ENCODE measurements at places on chromosomes 6 and 20.
A peak's percentile ranks its signal among the peaks of the same experiment; 100 is the strongest.

- DNase-seq: no peak
Observed at GRCh38 chr20:43472671-43473380, 15.1 kb downstream of the SRSF6 start.

DNA sequence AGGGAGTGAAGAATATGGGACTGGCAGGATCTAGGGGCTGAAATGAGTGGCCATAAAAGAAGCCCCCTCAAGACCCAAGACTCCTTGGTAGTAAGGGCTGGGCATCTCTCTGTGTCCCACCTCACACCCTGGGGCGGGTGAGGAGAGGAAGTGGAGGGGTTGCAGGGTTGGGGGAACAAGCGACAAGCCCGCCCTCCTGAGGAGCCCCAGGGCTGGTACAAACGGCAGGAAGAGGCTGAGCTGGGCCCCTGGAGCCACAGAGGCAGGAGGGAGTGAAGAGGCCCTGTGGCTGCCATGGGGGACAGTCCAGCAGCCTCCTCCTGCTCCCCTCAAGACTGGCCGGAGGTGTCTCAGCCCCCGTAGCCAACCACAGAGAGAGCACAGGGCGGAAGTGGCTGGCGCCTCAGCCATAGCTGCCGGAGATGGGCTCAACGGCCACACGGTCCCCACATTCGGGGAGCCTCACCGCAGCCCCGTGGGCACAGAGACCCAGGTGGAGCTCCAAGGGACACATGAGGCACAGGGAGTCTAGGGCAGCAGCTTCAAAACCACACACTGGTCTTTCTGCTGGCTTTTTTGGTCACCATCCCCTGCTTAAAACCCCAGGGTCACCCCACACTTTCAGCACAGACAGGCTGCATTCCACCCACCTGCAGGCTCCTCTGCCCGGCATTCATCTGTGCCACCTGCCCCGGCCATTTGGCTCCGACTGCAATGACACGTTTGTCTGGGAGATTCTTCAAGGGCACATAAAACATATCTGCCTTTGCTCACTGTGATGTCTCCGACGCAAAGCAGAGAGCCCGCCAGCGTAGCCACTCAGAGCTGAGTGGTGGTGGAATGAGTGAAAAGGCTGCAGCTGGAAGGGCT lies 524 bp downstream of the C20orf203 start:
- DNase-seq: peak; percentile 32

- DNase-seq: no peak
Observed at GRCh38 chr6:157880534-157880933, 57.5 kb downstream of the SNX9 start.

DNA sequence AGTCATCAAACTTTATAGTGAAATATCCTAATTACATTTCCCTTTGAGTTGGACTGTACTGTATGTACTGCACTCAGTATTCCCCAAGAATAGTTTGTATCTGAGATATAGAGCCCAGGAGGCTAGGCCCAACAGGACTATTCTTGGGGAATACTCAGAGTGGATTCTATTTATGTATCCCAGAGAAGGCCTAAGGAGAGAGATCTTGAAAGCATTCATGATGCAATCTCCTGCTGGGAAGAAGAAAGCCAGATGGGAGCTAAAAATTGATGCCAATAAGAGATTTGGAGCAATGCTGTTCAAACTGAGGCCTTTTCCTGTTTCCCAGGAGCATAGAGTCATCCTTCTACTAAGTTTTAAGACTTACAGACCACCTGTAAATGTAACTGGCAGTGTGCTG lies 452.1 kb upstream of the PLCB4 start:
- DNase-seq: no peak

DNA sequence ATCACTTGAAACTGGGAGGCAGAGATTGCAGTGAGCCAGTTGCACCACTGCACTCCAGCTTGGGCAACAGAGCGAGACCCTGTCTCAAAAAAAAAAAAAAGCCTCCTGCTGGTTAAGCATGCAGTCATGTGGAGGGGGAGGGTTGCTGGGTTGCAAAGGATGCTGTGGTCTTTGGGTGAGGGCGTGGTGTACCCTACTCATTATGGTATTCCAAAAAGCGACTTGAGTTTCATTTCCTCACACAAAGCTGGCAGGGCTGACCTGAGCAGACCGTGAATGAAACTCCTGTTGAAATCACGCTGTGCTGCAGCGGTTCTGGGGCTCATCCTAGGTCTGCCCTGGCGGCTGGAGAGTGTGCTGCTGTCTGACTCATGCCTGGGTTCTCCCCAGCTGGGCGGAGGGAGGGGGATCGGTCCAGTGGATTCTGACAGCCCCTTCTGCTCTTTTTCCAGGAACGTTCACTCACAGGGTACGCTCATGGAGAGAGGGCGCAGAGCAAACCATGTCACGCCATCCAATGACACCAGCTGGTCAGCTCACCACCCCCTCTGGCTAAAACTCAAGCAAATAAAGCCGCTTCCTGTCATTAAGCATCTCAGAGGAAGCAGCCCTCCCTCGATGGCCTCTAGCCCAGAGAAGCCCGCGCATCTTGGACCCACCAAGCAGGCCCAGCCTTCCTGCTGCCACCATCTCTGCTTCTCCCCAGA lies 166.2 kb downstream of the SCML4 start:
- peak; percentile 83 for DNase-seq

GRCh38 chr6:127343809-127344659 lies 625 bp upstream of the ECHDC1 start:
- peak; percentile 51 for DNase-seq

DNA sequence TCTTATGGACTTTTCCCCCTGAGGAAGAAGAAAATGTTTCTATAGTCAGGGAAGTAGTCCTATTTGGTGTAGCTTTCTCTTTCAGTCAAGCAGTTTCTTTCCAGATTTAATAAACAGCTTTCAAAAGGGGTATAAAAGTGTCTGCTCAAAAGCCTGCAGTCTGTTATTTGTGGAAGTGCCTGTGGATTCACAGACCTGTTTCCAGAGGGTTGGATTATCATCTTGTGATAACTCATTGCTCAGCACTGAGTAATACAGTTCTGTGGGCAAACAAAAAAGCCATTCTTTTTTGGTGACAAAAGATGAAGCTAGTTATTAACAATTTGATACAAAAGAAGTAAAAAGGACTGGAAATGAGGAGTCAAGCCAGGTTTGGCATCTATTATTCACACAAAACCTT lies 358.2 kb upstream of the ID4 start:
- no peak for DNase-seq

DNA sequence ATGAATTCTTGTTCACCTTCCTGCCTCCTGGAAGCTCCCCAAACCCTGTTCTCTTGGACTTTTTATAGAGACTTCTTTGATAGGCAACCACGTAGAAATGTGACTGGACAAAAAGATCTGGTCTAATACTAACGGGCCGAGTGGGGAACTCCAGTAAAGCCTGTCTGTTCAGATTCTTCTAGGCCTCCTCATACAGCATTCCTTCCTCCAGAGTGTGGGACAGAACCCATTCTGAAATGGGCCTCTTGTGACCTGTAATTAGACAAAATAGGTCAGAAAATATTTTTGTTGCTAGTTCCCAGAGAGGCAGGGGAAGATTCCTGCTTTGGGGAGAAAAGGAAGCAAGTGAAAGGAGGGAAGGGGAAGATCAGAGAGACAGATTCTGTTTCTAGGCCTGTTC lies 374.3 kb downstream of the CDH26 start:
- no peak for DNase-seq

DNA sequence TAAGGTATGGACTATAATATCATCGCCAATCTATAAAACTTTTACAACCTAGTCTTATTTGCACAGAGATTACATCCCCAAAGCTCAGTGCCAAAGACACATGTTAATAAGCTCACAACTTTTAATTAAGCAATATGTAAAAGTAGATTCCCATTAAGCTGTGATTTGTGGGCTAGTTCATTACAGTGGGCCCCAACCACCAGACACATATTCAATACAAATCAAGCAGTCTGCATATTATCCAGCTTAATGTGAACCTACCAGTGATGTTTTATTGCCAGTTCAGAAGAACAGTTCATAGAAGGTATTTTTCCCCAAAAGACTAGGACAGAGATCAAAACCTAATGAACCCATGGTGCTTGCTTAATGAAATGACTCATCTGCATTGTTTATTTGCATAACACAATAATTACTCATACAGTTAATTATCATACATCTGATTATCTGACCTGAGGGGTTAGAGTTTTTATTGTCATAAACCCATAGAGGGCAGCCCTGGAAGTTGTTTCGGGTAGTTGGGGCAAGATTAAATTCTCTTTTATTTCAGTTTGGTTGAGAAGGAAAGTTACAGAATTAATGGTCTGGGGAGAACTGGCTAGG lies 831.0 kb downstream of the TFAP2A start:
- DNase-seq: no peak

DNA sequence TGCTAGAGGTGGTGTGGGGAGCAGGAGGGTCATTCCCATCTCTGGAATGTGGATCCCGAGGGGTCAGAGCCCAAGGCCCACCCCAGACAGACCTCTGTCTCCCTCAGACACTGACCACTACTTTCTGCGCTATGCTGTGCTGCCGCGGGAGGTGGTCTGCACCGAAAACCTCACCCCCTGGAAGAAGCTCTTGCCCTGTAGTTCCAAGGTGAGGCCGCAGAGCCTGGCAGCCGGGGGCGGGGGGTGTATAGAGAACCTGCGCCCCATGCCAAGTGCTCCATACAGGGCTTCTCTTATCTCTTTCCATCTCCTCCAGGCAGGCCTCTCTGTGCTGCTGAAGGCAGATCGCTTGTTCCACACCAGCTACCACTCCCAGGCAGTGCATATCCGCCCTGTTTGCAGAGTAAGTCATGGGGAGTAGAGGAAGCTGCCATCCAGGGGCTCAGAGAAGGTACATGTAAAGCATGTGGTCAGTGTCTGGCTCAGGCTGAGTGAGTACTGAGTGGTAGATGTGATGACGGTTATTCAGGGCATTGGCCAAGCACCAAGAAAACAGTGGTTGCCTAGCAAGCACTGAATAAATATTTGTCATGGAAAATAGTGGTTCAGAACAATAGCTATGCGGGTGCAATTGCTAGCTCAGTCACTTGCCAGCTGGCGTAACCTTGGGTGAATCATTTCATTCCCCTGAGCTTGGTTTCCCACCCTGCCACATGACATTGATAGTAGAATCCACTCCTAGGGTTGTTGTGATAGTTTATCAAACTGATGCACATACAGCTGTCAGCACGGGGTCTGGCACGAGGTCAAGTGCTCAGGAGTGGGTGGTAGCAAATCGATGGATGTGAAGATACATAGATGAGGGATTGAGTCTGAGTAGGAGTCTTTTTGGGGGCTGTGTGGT lies 3.5 kb downstream of the PIGT start:
- DNase-seq: peak; percentile 97

GRCh38 chr6:111992851-111993250 lies 61.1 kb upstream of the CCN6 start:
- DNase-seq: no peak

DNA sequence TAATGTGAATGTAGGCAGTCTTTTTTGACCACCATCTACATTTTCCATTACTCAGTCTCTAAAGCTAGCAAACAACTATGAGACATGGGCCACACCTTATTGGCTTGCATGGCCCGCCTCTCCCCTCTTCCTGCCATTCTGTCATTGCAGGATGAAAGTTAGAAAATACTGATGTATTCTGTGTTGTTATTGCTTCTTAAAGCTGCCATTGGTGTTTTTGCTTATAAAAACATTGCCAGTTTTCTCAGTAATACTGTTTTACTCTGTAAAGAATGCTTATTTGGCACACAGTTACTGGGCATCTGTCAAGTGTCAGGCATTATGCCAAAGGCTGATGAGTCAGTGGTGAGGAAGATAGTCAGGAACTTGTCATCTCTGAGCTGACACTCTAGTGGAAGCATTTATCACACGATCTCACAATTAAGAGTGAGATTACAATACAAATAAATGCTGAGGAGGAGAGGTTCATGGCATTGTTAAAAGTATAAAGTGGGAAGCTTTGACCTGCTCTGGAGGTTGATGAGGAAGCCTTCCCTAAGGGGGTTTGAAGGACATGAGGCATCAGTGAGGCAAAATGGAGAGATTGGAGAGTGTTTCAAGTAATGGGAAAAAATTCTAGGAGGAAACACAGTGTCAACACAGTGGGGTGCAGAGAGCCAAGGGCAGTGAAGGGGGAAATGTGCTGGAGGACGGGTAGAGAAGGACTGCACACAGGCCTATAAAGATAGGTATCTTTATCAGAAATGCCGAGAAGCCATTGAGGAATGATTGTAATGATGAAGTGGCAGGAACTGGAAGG lies 14.7 kb downstream of the KLHL32 start:
- no peak for DNase-seq

DNA sequence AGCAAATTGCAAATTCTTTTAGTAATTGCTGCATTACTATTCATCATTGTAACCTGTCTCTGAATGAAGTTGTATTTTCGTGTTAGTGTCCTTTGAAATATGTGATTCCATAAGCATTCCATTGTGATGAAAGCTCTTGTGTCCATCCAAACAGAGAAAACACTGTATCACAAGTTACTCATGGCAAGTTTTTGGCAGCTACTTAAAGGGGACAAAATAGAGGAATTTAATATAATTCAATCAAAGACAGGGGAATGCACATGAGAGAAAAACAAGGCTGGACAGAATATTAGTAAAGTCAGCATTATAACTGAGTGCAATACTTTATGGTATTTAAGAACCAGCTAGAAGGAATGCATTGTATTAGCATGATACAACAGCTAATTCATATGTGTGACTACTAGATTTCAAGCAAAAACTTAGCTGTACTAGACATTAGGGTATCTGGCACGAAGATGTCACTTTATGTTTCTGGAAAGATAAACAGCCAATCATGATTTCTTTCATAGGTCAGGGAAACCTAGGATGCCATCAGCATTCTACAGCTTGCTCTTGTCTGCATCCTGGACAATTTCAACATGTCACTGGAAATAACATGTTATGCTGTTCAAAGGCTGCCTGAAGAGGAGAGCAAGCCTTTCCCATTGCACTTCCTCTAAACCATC lies 270.6 kb upstream of the MARCKS start:
- no peak for DNase-seq

DNA sequence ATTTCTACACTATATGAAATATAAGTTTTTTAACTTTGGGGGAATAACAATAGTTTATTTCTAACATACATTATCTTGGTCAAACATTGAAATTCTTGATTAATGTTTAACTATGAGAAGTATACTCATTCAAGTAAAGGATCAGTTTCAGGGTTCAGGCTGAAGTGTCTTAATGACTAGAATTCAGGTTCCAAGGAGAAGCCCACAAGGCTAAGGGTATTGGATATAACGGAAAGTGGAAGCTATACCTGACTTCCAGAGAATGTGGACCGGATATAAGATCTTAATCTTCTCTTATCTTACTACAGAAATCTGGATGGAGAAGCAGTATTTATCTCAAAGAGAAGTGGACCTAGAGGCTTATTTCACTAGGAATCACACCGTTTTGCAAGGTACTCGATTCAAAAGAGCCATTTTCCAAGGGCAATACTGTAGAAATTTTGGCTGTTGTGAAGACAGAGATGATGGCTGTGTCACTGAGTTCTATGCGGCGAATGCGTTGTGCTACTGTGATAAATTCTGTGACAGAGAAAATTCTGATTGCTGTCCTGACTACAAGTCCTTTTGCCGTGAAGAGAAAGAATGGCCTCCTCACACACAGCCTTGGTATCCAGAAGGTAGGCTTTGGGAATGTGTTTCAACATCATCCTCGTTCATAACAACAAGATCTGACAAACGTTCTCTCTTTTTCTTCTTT lies at the start of gene TINAG:
Gene TINAG (plus strand): TSS at position 153 of the 697 bp plus-strand sequence. CDS start 110 bp downstream, at position 263.
- DNase-seq: no peak
